Pulmonary artery endothelial cell (primary cell): ENCODE measurements at places on chromosomes 16 and 17. TPM values are rescaled to one million over a fixed set of nuclear protein-coding genes. Genes with fewer than 3 reads are reported as not detected.

DNA sequence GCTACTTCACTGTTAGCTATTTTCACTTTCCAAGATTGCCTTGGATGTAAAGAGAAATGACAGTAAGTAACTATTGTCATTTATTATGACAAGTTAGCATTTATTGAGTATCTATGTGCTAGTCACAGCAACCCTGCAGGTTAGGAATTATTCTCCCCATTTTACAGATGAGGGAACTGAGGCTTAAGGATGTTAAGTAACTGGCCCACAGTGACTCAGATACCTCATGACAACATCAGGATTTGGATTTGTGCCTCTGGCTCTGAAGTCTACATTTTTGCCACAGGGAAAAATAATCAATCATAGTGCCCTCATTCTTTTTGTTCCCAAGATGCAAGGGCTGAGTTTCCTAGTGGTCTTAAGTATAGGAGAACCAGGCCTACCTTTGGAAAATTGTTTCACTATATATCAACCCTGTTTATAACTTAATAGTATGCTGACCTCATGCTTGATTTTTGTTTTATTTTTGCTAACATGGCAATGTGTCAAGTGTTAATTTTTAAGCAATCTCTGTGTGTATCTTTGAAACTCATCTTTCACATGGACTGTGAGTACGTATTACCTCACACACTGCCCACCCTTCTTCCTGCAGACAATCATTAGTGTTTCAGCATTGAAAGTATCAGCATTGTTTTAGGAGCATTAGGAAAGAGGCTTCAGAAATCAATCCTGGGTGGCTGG lies 105.0 kb downstream of the TANGO6 start:
- DNase-seq = no peak

Gene KRT34
- not detected in 2 replicates for total RNA-seq

DNA sequence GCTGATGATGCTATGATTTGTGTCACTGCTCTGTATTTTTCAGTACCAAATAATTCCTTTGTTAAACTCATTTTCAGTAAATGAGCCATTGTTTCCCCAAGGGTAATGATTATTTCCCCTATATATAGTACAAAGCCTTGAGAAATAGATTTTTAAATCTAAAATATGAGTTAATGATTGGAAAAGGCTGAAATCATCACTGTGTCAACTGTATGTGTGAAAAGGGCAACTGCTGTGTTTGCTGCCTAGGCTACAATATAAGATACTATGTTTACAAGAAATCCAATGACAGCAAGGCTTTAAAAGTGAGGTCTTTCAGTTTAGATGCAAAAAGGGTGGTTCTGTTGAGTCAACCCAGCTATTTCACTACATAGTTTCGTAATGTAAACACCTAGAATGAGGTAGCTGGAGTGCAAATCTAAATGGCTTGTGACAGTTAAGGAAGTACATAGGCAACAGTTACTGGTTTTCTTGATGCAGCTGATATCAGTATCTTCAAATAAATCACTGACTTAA lies 15.3 kb downstream of the NLK start:
- no peak for DNase-seq

GRCh38 chr17:74339537-74340195 lies 13.6 kb downstream of the KIF19 start:
- no peak for DNase-seq

- no peak for DNase-seq
Measured at GRCh38 chr16:84294531-84295142, at the start of gene WFDC1. Gene WFDC1 (plus strand): TSS chr16:84294878. CDS start chr16:84294972, 94 bp downstream.

- no peak for DNase-seq
Measured at GRCh38 chr17:70597774-70598173, 428.4 kb downstream of the KCNJ2 start.

DNA sequence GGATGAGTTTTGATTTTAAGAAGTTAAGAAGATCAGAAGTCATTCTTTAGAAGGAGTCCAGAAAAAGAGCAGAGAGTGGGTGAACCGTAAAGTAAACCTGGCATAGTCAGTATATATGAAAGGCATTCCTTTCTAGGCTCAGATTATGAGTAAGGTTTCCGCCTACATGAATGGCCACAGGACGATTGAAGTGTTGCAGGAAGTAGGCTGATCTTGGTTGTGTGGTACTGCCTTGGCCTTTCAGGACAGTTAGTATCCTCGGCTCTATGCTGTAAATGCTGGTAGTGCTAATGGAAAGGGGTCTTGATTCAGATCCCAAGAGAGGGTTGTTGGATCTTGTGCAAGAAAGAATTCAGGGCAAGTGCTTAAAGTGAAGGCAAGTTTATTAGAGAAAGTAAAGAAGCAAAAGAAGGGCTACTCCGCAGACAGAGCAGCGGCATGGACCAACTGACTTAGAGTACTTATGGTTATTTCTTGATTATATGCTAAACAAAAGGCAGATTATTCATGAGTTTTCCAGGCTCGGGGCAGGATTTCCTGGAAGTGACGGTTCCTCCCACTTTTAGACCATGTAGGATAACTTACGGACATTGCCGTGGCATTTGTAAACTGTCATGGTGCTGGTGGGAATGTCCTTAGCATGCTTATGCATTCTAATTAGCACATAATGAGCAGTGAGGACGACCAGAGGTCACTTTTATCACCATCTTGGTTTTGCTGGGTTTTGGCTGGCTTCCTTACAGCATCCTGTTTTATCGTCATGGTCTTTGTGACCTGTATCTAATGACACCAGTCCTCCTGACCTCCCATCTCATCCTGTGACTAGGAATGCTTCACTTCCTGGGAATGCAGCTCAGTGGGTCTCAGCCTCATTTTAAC lies 164.8 kb downstream of the SNX29 start:
- no peak for DNase-seq

DNA sequence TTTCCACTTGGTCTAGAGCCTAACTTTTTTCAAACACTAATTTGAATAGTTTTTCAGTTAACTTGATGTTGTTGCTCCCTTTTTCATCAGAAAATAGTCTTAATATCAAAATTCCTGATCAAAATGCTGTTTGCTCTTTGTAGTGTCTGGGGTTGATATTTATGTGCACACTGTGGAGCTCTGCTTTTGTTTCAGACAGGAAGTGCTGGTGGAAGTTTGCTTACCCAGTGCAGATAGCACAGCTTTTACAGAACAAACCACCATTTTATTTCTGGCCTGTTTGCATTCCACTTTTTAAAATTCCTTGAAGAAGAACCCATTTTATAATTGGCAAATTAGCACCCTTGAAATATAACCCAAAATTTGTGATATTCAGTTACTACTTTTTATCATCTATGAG lies 125.4 kb downstream of the MRTFB start:
- peak; percentile 17 for DNase-seq

Gene ZNF207
- total RNA-seq = 114 and 146 TPM in 2 replicates

Gene CXCL16
- total RNA-seq = 2.4 and 7.4 TPM in 2 replicates

GRCh38 chr17:17713839-17714238 lies 32.6 kb downstream of the RAI1 start:
- DNase-seq = no peak

Gene KRT10
- 3.4 and 3.9 TPM in 2 replicates for total RNA-seq

Gene CCDC78
- total RNA-seq = 1.3 and 1.4 TPM in 2 replicates

- DNase-seq = peak; percentile 88
Measured at GRCh38 chr16:86566601-86566965, at the start of gene FOXC2. Gene FOXC2 (plus strand): TSS chr16:86566829. CDS start chr16:86567336, 507 bp downstream.

DNA sequence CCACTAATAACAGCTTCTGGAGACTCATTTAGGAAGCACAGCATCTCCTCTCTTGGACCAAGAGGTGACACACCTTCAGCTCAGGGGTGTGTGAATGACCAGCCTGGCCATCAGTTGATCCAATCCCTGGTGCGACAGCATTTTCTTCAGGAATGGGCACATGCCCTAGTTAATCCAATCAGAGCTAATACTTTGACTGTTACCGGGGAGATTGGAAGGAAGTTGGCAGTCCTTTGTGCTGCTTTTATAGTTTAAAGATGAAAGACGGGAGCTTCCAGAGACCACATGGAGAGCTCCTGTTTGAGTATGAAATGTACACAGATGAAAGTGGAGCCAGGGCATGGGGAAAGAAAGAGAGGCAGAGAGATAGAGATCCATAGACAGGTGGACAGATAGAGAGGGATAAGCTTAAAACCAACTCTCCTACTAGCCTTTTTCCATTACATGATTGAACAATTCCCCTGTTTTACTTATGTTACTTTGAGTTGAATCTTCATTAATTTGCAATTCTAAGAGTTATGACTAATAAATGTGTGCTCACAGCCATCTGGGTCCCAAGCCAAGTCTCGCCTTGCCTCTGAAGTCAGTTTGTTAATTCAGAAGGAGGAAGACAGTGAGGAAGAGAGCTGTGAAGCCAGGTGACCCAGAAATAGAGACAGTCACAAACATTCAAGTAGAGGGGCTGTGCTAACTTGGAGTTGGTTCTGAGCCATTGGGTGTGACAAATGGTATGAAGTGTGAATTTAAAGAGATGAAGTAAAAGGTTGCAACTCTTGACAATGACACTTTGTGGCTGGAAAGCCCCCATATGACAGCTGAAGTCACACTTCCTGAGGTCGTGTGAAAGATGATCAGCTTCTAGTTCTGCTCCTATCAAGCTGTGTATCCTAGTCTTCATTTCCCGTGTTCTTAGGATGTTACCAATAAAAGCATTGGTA lies 120.0 kb upstream of the GOT2 start:
- no peak for DNase-seq

Gene SLC2A4
- 0.07 and 0.11 TPM in 2 replicates for total RNA-seq

- DNase-seq = no peak
Measured at GRCh38 chr17:73974536-73974935, 228.9 kb upstream of the RPL38 start.

Gene CCDC154
- total RNA-seq = 0.11 and 0.13 TPM in 2 replicates

- no peak for DNase-seq
Measured at GRCh38 chr16:75250809-75251279, 580 bp downstream of the BCAR1 start.
